CD8-positive, alpha-beta memory T cell (primary cell): ENCODE measurements at places on chromosomes 5 and 9. TPM values are rescaled to one million over a fixed set of nuclear protein-coding genes. Genes with fewer than 3 reads are reported as not detected.

DNA sequence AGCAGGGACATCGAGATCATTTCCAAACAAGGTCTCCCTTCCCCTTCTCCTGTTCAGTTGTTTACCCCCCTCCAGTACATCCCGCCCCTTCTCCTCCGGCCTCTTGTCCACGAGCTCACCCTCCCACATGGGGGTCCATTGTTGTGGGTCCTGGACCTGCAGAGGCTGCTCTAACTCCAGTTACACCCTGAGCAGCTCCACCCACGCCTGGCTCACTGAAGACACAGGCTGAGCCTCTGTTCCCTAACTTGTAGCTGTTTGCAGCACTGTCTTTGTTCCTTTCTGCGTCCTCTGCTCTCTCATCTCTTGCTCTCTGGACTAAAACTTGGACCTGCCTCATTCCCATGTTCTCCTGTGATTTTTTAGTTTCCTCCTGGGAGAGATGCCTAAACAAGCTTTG is 377.5 kb downstream of the MED10 start:
- no peak for DNase-seq

The EIF4E1B gene
- not detected for total RNA-seq

The PRDM9 gene
- total RNA-seq = not detected

GRCh38 chr5:139903795-139904565 is 108.4 kb downstream of the PSD2 start:
- no peak for DNase-seq

The NFIB gene
- total RNA-seq = not detected

DNA sequence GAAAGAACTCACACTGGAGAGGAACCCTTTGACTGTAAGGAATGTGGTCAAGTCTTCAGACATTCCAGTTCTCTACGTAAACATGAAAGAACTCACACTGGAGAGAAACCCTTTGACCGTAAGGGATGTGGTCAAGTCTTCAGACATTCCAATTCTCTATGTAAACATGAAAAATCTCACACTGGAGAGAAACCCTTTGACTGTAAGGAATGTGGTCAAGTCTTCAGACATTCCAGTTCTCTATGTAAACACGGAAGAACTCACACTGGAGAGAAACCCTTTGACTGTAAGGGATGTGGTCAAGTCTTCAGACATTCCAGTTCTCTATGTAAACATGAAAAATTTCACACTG is 32.6 kb downstream of the MAPK9 start:
- DNase-seq = no peak

- no peak for DNase-seq
Measured at GRCh38 chr9:81756561-81756960, 67.2 kb upstream of the TLE1 start.

- DNase-seq = no peak
Measured at GRCh38 chr9:131880833-131881583, 141.1 kb upstream of the RAPGEF1 start.

DNA sequence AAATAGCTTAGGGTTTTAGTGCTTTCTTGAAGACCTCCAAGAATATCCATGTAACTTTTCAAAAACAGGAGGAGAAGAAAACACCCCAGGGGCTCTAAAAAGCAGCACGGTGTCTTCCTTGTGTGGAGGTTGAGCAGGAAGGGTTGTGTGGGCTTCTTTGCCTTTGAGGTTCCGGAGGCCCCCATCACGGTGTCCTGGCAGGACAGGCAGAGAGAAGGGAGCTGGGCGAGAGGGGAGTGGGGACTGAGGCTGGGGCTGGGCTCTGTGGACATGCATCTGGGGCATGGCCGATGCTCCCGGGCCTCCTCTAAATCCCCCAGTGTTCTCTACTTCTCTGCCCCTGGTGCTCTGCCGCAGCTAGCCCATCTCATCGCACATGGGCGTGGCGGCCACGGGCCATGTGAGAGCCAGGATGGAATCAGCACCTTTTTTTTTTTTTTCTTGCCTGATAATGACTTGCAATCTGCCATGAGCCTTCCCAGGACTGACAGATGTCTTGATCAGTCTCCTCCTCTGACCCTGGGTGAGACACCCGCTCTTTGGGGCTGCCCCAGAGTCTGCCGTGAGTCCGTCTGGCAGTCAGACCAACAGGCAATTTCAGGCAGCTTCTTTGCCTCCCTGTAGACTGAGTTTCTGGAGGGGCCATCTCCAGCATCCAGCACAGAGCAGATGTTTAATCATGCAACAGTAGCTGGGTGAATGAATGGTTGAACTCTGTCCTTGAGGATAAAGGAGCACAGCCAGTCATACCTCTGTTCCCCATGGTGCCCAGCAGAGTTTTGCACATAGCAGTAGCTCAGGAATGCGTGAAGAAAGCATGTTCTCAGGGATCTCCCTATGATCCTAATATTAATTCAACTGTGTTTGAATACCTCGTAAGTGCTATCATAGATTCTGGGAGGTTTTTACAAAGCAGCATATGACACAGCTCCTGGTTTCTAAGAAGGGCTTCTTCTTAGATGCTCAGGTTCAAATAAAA is 12.1 kb downstream of the CXCL14 start:
- no peak for DNase-seq

The PCBD2 gene
- 13.6 TPM for total RNA-seq

The ELOVL7 gene
- total RNA-seq = 0.11 TPM
